Myocyte (in vitro differentiated cells): ENCODE measurements at places on chromosomes 11 and 22.

DNA sequence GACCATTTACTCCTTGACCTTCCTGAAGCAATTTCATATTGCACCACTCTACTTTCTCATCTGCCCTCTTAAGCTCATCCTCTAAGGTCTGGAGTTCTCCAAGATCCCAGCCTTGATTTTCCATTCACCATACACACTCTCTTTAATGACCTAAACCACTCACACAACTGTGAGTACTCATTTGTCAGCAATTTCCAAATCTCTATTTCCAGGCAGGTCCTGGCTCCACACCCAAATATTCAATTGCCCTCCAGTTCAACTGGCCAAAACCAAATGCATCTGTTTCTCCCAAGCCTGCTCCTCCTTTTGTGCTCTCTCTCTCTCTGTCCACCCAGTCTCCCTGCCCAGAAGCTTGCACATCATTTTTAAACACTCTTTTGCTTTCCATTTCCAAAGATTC is 39.6 kb downstream of the NEU3 start:
- peak; percentile 76 for DNase-seq

DNA sequence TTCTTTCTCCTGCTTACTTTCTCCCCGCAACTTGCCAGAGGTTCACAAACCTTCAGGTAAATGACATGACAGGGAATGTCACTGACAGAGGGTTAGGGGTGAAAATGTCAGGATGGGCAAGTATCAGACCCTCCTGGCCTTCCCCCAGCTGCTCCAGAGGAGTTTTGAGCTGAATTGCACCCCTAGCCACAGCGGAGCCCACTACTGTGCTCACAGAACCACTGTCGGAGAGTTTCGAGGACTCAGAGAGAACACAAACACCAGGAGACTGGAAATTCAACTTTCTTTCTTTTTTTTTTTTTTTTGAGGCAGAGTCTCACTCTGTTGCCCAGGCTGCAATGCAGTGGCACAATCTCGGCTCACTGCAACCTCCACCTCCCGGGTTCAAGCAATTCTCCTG is 21.5 kb upstream of the P2RY2 start:
- DNase-seq, result no peak

- DNase-seq, result no peak
Observed at GRCh38 chr11:130126516-130126915, 33.1 kb upstream of the ST14 start.

GRCh38 chr11:65288706-65289536 is 25.7 kb upstream of the CDC42EP2 start:
- peak; percentile 61 for DNase-seq

GRCh38 chr22:32761251-32761903 is 40.1 kb upstream of the TIMP3 start:
- DNase-seq, result peak; percentile 57

- DNase-seq, result no peak
Observed at GRCh38 chr11:119832202-119832935, 103.4 kb upstream of the NECTIN1 start.

DNA sequence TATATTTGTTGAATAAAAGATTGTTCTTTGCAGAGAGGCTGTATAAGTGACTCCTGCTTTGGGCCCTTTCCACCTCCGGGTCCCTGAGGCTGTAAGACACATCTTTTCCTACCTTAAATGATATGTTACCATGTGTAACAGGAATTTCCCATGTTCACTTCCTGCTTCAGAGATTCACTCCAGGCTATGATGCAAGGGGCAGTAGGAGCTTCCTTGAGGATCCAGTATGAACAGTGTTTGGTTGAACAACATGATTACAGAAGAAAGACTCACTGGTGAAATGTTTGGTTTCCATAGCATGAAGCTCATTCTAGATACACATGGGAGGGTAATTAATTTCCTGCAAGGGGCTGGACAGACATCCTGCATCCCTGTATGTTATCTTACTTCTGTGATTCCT is 25.6 kb upstream of the ZDHHC13 start:
- DNase-seq, result no peak
